NCI-H526 (cell line): ENCODE measurements at places on chromosomes 7 and 10.
A peak's percentile ranks its signal among the peaks of the same experiment; 100 is the strongest.

DNA sequence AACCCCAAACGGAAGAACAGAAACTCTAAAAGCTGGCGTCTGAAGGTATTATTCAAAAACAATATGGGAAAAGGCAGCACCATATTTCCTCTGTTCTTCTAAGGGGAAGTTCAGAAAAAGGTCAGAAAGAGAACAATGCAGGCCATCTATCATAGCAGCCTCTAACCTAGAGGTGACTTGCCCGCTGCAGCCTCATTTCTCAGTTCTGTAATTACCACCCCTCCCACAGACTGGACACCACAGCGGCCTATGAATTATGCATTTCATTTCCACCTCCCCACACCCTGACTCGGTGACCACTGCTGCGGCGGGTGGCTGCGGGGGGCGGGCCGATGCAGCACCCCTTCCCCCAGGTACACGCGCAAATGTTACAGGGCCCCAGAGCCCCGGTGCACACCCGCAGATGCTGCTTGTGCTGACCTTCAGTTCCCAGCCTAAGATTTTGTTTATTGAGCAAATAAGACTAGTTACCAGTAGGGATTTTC is 125.5 kb downstream of the CLEC2L start:
- no peak for DNase-seq

DNA sequence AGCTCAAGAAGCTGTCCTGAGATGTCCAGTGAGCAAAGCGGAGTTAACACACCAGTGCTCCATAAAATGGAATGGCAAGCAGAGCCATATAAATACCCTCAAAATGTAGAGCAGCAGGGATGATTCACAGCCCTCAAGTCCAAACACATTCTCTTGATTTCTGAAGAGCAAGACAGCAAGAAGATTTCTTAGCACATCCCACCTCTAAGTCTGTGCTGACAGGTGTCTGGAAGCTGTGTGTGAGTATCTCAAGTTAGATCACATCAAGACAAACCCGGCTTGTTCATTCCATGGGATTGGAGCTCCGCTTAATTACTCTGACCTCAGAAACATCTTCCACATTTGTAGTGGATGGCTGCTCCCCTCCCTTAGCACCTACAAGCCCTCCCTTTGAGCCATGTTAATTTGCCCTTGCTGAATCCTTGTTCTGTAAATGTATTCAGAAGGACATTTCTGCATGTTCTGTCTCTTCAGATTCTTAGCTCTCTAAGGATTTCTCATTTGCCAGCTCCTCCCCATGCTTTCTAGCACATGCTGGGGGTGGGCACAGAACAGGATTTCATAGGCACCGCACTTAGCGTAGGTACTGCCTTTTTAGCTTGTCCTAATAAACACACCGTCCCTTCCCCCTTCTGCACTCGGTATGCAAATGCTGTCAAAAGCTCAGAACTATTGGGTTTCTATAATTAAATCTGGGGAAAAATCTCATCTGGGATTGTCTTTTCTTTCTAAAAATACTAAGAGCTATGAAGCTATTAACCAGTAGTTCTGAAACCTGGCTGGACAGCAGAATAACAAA is 112.7 kb downstream of the CPXM2 start:
- DNase-seq: no peak

GRCh38 chr10:53079283-53079682 is 306.7 kb upstream of the MBL2 start:
- DNase-seq: no peak

- DNase-seq: peak; percentile 78
These were observed 270.7 kb downstream of the ZNF33B start for GRCh38 chr10:42367532-42368230.

- DNase-seq: no peak
These were observed 411 bp downstream of the AUTS2 start for GRCh38 chr7:69598487-69599285.

DNA sequence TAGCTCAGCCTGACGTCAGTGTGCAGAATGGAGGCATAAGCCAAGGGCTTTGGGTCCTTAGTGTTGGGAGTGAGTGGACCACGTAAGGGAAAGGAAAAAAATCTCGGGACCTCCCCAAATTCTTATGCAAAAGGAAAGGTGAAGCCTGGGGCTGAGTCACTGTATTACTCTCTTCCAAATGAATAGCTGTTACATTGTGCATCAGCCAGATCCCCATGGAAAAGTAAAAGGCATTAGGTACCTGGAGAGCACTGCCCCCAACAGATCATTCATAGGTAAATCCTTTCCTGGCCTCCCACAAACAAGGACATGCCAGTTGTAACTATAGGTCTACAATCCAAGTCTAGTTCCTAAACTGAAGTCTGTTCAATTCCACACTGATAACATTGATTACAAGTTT is 170.5 kb downstream of the C1GALT1 start:
- DNase-seq: peak; percentile 43

DNA sequence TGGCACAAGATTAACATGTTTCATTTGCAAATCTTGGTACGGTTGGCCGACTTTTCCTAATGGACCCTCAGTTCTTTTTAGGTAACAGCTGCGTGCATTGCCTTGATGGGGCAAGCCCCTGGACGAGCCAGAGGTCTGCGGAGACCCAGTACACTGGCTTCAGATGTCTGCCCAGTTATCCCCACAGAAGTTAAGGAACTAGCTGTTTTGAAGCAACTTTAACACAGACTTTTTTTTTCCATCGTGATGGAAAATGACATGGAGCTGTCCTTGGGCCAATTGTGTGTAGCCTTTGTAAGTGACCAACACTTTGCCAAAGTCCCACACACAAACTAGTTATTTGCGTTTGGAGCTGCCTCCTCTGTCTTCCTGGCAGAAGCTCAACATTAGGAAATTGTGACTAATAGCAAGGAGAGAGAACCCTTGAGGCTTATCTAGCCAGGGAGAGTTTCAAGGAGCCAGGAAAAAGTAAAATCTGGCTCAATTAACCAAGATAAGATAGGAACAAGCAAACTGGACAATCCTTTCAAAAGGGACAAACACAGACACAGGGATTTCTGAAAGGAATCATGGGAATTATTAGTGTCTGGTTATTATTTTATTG is 99.6 kb upstream of the BMPER start:
- no peak for DNase-seq
